ENCODE measurements at places on chromosomes 7 and 10. TPM values are rescaled to one million over a fixed set of nuclear protein-coding genes. Genes with fewer than 3 reads are reported as not detected.

DNA sequence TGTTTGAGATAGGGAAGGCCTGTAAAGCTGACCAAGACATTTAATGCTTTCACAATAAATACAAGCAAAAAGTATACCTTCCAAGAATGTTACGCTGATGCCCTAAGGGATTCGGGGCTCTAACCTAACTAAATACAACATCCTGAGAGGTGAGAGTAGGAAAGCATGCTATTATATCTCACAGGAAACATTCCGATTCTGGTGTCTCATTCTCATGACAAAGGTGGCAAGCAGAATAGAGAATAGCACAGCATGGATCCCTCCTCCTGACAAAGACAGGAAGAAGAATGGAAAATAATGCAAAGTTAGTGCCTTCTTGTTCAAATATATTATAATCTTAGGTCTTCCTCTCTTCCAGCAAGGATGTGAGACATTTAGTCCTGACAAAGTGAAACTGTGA, 504.3 kb downstream of the TFEC start:
- no peak for DNase-seq

DNA sequence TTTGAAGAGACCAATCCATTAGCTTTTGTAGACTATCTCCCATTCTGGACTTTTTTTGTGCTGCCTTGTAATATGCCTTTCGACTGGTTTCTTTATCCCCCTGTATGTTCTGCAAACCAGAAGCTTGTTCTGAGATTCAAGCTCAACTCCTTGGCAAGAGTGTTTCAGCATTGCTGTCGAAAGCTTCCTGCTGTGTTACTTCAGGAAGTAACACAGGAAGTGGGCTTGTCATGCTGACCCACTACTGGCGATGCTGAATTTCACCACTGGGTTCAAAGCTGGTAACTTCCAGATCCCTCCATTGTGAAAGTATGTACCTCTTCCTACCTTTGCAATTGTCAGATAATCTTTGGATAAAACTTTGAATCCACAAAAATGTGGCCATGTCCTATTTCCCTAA, 57.9 kb upstream of the INSYN2A start:
- DNase-seq: peak; percentile 63

DNA sequence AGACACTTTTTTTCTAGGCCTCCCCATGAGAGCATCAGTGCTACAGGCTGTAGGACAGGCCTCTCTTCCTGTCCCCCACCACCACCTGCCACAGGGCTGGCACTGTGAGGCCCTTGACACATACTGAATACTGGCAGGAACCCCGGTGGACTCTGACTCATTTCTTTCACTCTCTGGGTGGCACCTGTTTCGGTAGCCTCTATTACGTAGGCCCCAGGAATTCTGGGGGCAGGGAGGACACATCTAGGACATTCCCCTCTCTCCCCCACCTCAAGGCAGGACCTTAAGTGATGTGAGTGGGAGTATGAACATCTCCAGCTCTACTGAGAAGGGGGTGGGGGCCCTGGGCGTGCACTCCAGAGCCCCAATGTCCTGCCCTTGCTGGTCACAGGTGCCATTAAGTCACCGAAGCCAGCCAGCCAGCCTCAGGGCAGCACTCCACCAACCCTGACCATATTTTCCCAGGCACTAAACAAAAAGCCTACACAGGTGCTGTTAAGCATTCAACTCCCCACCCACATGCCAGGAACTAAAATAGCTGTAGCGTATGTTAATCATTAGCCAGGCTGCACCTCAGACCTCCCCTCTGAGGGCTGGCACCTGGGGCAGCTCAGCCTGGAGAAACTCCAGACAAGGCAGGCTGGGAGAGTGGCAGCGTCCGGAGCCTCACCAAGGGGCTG, 8.9 kb downstream of the ANXA11 start:
- DNase-seq: peak; percentile 55

- DNase-seq: no peak
Measured at GRCh38 chr7:28802450-28802849, 155.7 kb downstream of the TRIL start.

The SPDYE9 gene
- not detected for total RNA-seq

Data from CD8-positive, alpha-beta T cell (primary cell).